ENCODE measurements at places on chromosomes 3 and 15. TPM values are rescaled to one million over a fixed set of nuclear protein-coding genes. Genes with fewer than 3 reads are reported as not detected.

DNA sequence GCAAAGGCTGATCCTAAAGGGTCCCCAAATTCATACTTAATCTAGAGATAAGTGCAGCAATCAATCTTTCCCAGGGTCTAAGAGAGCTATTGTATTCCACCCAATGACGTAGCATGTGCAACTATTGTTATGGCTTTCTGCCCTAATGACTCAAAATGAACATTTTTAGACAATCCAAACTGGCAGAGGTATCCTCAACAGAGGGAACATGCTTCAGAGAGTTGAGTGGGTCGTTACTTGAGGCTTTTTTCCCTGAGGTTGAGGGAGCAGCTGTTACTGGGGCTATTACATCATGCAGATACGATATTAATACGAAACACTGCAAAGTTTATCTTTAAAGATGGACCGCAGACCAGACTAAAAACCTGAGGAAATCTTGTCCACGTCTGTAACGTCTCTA, 278.3 kb upstream of the WNT5A start:
- H3K36me3 ChIP-seq = no peaks in the 10 kb centered on the region
- H3K27ac ChIP-seq = no peak overlapping the region
- H3K4me3 ChIP-seq = no peak overlapping the region

The BSN gene
- total RNA-seq = 0.87 TPM

DNA sequence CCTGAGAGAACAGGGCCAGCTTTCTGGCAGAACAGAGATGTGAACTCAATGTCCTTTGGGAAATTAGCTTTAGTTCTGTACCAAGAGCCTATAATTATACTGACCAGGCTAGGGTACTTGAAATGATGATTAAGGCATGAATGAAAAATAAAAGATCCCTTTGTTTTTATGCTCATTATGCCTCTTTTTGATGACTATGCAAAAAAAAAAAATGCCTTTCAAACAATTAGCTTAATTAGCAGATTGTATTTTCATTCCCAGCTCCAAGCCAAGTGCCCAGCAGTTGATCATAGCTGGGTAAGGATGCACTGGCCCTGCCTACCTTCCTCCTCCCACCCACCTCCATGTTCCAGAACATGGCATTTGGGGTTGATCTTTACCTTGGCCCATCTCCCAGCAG, 56.8 kb downstream of the LYZL4 start:
- H3K4me3 ChIP-seq = no peak overlapping the region
- no peaks in the 10 kb centered on the region for H3K36me3 ChIP-seq
- DNase-seq = no peak
- no peak overlapping the region for H3K27ac ChIP-seq
- no peaks in the 10 kb centered on the region for H3K27me3 ChIP-seq

GRCh38 chr15:96264801-96265515, 65.5 kb upstream of the NR2F2 start:
- no peaks in the 10 kb centered on the region for H3K27me3 ChIP-seq
- peak overlapping the region; percentile 12 for H3K4me3 ChIP-seq
- no peaks in the 10 kb centered on the region for H3K36me3 ChIP-seq
- no peak for DNase-seq
- peaks cover 49% of the 10 kb centered on the region for H3K4me1 ChIP-seq

GRCh38 chr3:106120356-106120755, 251.5 kb upstream of the CBLB start:
- DNase-seq = no peak
- H3K4me3 ChIP-seq = no peak overlapping the region
- H3K27me3 ChIP-seq = no peaks in the 10 kb centered on the region
- H3K27ac ChIP-seq = no peak overlapping the region
- H3K4me1 ChIP-seq = no peaks in the 10 kb centered on the region
- H3K36me3 ChIP-seq = no peaks in the 10 kb centered on the region

GRCh38 chr15:41773332-41773728, 954 bp upstream of the MAPKBP1 start:
- no peaks in the 10 kb centered on the region for H3K27me3 ChIP-seq
- H3K4me1 ChIP-seq = peaks cover 39% of the 10 kb centered on the region
- H3K36me3 ChIP-seq = no peaks in the 10 kb centered on the region
- peak overlapping the region; percentile 93 for H3K27ac ChIP-seq
- peak overlapping the region; percentile 99 for H3K4me3 ChIP-seq

DNA sequence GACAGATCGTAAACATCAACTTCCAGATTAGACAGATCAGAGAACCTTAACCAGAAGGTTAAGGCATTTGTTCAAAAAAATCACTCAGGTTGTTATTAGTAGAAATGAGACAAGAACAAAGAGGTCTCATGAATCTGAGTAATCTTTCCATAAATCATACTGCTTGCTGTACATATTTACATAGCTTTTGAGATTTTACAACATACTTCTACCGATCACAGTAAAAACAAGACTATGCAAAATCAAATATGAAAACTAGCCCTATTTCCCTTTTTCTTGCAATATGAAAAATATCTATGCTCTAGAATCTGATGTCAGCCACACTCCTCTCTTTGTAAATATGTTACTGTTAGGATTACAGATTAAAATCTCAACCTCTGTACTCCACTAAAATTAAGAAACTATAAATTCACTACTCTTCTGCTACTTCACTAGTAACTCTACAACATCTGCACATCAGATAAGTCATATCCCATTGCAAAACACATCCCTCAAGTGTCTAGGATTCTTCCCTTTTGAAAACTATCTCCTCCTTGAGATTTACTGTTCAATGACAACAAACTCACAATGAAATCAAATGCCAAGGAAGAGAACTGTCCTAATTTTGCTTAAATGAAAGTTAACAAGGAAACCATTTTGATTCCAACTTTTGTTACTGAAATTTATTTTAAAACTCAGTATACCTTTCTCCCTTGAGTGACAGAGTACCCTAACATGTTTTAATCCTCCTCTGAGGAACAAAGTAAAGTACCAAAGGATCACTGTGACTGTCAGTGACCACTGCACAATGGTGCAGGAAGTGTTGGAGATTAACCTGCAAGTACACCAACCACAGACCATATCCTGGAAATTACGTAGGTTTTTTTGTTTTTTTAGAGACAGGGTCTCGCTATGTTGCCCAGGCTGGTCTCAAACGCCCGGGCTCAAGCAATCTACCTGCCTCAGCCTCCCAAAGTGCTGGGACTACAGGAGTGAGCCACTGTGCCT, 12.8 kb downstream of the DCUN1D1 start:
- H3K36me3 ChIP-seq = no peaks in the 10 kb centered on the region
- DNase-seq = no peak
- H3K4me1 ChIP-seq = peaks cover 11% of the 10 kb centered on the region
- no peak overlapping the region for H3K27ac ChIP-seq
- no peak overlapping the region for H3K4me3 ChIP-seq

DNA sequence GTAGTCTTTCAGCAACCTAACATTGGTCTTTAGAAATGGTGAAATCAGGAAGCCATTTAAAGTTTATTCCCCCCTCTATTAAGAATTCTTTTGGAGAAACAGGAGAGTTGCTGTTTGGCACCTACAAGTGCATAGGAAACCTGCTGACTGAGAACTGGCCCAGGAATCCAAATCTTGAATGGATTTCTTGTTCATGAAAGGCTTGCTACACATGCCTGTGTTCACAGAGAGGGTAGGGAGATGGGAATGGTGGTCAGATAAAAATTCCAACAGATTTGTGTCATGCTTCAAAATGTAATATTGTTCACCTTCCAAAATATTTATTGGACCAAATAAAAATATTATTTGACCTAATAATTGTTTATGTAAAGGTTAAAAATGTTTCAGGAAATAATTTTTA, 24.2 kb upstream of the ZPLD1 start:
- no peak overlapping the region for H3K4me3 ChIP-seq
- no peaks in the 10 kb centered on the region for H3K36me3 ChIP-seq
- H3K4me1 ChIP-seq = no peaks in the 10 kb centered on the region
- no peaks in the 10 kb centered on the region for H3K27me3 ChIP-seq
- no peak for DNase-seq

GRCh38 chr3:11638495-11639358, 5.0 kb downstream of the VGLL4 start:
- H3K36me3 ChIP-seq = no peaks in the 10 kb centered on the region
- H3K27ac ChIP-seq = peak overlapping the region; percentile 99
- peak overlapping the region; percentile 86 for H3K4me3 ChIP-seq
- no peak for DNase-seq
- H3K27me3 ChIP-seq = no peaks in the 10 kb centered on the region

DNA sequence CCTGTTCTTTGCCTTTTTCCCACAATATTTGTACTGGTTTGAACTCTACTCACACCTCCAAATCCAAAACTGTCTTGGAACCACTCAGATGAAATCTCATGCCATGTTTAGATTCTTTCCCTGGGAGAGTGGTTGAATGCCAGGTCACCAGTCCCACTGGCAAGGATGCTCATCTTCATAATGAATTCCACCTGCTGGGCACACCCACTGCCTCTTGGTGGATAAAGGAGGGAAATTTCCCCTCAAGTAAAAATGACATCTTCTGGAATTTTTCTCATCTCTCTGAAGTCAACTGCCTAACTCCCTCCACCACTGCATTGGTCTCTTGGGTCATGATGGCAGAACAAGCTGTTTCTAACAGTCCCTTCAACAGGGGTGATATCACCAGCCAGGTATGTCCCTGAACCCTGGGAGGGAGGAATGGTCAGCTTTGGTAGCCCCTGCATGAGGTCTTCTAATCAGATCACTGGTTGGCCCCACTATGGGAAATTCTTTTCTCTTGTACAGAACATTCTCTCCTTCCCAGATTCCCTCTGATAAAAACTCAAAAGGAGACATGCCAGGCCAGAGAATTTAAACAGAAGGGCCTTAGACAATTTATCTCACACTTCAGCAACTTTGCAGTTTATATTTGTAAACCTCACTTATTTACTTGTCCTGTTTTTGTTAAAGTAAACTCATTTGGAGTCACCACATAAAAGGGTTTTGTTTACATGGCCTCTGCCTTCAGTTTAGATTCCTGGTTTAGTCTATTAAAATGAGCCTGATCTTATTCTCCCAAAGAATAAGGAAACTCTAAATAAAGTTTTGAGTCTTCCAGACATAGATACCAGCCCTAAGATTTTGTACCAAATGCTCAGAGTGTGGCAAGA, 143.4 kb downstream of the WNT5A start:
- H3K4me3 ChIP-seq = no peak overlapping the region
- H3K36me3 ChIP-seq = no peaks in the 10 kb centered on the region
- no peaks in the 10 kb centered on the region for H3K27me3 ChIP-seq
- no peak overlapping the region for H3K27ac ChIP-seq
- no peak for DNase-seq

DNA sequence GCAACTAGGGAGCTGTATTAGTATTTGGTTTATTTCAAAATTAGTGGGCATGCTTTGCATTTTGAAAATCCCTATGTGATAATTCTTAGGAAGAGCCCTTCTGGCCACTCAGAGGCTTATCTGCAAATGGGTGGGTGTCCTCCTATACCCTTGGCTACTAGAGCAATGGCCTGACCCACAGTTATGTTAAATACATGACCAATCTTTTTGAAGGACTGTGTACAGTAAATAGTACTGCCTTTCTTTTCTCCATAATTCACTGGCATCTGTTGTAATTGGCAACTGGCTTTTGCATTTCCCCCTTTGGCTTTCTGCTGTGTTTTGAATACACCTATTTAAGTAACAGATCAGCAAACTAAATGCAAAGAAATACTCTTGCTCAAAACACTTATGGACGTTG, 175.4 kb downstream of the ANXA2 start:
- no peak overlapping the region for H3K4me3 ChIP-seq
- no peak for DNase-seq
- H3K4me1 ChIP-seq = no peaks in the 10 kb centered on the region
- H3K27ac ChIP-seq = no peak overlapping the region

DNA sequence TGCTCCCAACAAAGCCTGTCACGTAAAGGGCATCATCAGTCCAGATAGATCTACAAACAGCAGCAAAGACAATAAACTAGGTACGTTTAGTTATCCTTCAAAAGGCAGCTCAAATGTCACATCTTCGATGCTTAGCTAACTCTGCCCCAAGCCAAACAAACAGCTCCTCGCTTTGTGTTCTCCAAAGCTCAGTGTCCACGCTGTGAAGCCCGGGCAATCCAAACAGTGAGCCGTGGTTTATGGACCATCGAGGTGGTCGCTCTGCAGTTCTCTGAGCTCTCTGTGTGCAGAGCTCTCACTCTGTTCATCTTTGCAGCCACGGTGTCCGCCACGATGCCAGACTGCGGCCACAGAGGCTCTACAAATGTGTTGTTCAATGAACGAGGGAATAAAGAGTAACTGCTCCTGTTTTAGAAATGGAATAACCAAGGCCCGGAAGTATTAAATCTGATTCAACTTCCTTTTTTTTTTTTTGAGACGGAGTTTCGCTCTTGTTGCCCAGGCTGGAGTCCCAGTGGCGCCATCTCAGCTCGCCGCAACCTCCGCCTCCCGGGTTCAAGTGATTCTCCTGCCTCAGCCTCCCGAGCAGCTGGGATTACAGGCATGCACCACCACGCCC, 117.2 kb upstream of the FAM174B start:
- H3K36me3 ChIP-seq = no peaks in the 10 kb centered on the region
- H3K4me3 ChIP-seq = no peak overlapping the region
- H3K27me3 ChIP-seq = no peaks in the 10 kb centered on the region
- H3K27ac ChIP-seq = no peak overlapping the region

GRCh38 chr15:36370731-36371112, 208.7 kb upstream of the CDIN1 start:
- no peak overlapping the region for H3K4me3 ChIP-seq
- H3K4me1 ChIP-seq = no peaks in the 10 kb centered on the region
- H3K27me3 ChIP-seq = no peaks in the 10 kb centered on the region
- no peak overlapping the region for H3K27ac ChIP-seq

DNA sequence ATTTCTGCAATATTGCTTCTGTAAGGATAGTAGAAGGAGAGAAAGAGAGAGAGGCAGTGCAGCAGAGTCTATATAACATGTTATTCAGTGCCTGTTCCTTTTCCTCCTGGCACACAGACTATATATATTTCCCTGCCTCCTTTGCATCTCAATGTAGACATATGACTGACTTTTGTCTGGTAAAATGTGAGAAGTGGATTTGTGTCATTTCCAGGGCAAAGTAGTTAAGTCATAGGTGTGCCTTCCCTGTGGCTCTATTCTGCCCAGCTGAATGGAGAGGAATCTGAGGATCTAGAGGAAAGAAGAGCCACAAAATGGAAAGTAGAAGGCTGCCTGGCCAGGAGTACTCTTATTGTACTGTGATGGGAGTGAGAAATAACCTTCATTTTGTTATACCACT, 54.6 kb upstream of the CADPS start:
- no peak overlapping the region for H3K4me3 ChIP-seq
- DNase-seq = no peak
- H3K27me3 ChIP-seq = no peaks in the 10 kb centered on the region
- no peak overlapping the region for H3K27ac ChIP-seq
- H3K4me1 ChIP-seq = no peaks in the 10 kb centered on the region

Measured in Panc1 (cell line).